Stimulated activated effector memory CD8-positive, alpha-beta T cell treated with anti-CD3 and anti-CD28 coated beads, Interleukin-12 subunit alpha, Interleukin-12 subunit beta, amount 100 ng/mL, for 72 hours (primary cell): ENCODE measurements at places on chromosomes 3 and 15.

- DNase-seq, result no peak
These were observed 117.7 kb downstream of the GBE1 start for GRCh38 chr3:81643721-81644120.

DNA sequence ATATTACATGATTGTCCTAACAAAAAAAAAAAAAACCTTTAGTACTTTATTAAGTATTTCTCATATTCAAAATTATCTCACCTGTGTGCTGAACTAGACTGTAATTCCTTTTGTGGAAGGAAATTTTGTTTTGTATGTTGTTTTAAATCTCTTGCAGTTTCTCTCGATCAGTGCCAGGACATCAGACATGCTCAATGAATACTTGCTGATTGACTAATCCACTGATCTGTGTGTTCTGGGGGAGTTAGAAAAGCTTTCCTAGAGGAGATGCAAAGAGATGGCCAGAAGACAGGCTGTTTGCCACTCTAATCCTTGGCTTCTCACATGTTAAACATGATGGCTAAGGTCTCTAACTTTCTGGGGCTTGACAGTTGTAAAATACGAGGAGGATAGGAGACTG lies 233.3 kb upstream of the NR2E3 start:
- no peak for DNase-seq

DNA sequence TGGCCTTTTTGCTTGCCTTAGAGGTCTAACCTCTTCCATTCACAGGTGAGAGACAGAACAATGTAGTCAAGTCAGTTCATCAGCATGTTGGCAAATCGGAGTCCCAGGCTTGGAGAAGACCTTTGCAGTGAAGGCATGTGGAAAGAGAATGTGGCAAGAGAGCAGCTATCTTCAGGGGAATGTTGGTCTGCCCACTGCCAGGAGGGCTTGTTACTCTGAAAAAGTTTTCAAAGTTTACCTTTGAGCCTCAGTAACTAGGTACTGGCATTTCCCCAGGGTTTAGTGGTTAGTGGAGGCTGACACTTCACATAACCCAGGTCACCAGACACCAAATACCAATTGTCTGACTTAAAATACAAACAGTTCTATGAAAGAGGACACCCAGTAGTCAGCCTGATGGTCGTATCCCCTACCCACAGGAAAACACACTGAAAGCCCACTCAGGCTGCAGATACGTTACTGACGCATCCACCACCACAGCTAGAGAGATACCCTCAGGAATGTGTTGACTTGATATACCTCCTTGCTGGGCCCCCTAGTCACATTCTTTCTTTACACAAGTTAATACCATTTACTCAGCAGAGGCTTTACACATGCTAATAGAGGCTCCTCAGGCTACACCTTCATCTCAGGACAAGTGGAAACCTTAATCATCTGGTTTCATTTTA lies 9.7 kb upstream of the ARID3B start:
- no peak for DNase-seq

DNA sequence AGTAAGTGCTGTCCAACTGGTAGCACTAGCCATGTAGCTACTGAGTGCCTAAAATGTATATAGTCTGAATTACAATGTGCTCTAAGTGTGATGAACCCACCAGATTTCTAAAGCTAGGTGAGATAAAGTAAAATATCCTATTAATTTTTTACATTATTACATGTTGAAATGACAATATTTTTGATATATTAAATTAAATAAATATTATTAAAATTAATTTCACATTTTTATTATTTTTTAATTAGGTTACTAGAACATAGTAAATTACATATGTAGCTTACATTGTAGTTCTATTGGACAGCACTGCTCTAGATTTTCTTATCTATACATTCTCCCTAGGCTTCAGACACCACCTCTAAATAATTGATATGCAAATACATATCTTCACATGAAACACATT lies 9.2 kb upstream of the OR5K1 start:
- DNase-seq, result no peak

DNA sequence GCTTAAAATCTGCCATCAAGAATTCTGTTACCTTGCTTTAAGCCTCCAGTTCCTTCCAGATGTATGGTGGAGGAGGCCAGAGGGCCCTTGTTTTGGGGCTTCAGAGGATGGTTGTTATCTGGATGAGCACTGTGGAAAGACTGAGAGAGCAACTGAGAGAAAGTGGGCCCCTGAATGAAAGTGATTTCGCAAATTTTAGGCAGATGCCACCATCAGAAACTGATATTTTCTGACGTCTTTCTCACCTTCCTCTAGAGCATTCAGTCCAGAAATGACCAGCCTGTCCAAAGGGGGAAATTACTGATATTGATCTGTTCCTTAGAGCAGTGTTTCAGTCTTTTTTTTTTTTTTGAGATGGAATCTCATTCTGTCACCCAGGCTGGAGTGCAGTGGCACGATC lies 13.4 kb downstream of the B3GNT5 start:
- DNase-seq, result no peak

GRCh38 chr3:188567478-188568195 lies 413.7 kb downstream of the LPP start:
- no peak for DNase-seq
